ENCODE measurements at places on chromosomes 5 and 9.

DNA sequence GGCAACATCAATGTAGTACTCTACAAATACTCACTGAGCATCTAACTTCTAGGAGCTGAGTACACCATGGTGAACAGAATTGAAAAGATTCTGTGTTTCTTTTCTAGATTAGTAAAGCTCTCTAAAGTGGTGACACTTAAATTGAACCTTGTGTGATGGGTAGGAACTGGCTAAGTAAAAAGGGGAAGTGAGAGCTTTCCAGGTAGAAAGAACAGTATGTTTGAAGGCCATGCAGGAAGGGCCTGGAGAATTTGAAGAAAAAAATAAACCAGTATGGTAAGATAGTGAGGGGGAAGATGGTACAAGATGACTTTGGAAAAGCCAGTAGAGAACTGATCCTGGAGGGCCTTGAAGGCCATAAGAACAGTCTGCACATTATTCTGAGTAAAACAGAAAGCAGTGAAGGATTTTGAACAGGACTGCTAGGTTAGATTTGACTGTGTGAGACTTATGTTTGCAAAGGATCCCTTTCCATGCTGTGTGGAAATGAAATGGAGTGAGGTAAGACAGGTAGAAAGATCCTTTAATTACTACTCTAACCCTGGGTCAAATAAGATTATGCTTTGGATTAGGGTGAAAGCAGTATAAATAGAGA is 46.7 kb upstream of the UBQLN1 start:
- no peak for DNase-seq

GRCh38 chr9:129322022-129322621 is 144.1 kb upstream of the IER5L start:
- no peak for DNase-seq

GRCh38 chr9:108271646-108272348 is 584.0 kb downstream of the ACTL7B start:
- DNase-seq = peak; percentile 20

DNA sequence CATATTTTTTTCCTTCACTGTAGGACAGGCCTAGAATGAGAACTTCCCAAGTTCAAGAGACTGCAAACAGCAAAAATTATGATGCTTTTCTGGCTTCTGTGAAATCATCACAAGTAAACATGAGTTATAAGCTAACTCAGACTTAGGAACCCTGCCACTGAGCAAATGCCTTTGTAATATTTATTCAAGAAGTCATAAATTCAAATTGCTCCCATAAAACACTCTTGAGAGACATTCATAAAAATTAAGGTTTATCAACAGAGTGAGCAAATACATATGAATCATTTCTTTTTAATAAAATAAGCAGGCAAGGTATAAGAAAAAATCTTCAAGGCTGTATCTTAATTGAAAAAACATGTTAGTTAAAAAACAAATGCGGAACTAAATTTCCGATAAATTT is 124.2 kb downstream of the GNA14 start:
- no peak for DNase-seq

DNA sequence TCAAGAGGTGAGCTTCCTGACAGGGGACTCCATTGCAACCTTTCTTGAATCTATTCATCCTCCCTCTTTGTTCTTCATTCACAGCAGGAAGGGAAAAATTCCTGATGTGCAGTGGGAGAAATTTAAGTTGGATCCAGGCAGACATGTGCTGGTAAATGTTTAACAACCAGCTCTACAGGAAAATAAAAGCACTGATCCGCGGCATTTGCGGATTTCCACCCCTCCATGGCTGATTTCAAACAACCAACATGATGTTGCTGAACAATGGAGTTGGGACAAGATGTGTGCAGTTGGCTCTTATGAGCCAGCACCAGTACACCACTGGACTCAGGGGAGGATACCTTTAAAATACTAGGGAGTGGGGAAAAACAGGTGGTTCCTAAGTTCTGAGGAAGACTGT is 47.0 kb downstream of the SPRY4 start:
- DNase-seq = no peak

DNA sequence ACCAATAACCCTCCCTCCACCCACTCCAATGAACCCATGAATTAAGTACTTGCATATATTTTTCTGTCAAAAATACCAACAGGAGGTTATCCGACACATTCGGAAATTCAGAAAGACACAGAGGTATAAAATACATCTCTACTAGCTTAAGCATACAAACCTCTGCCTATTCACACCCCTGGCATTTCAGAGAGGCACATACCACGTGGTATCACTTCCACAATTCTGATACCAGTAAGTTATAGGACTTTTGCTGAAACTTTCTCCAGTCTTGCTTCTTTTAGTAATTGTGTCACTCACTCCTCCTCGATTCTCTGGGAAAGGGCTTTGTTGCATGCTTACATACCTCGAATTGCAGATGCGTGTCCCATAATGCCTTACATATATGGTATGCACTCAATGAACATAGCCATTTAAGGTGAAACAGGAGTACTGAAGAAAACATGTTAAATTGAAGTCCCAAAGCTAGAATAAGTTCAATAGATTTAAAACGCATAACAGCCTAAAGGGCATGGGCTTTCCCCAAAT is 58.1 kb downstream of the TLE1 start:
- DNase-seq = no peak

All from pons (tissue), 1 donor.